ENCODE measurements at places on chromosomes 3 and 15. TPM values are rescaled to one million over a fixed set of nuclear protein-coding genes. Genes with fewer than 3 reads are reported as not detected.

DNA sequence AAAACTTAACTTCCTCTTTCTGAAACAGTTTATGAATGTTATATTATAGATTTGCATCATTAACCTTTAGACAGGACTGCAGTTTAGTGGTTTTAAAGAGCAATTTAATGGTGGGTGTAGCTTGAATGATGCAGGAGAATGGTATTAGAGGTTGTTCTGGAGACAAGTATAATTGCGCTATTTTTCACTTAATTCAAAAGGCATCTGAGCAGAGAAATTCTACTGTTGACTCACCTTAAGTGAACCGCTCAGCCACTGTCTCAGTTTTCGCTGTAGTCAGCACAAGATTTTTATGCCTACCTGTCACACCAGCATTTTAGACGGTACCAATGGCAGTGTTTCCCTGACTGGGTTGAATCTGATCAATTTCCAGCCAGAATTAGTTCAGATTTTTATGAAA, 348.8 kb upstream of the DCBLD2 start:
- DNase-seq = no peak

DNA sequence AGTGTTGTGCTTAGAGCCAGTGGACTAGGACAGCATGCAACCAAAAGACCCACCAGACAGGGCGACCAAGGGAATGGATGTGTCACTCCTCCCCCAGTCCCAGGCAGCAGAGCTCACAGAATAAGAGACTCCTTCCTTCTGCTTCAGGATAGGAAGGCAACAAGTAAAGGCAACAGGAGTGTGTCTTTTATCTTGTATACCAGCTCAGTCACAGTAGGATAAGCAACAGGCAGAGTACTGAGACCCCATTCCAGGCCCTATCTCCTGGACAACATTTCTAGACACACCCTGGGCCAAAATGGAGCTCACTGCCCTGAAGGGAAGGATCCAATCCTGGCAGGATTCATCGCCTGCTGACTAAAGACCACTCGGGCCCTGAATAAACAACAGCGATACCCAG, 25.0 kb downstream of the PDCD10 start:
- no peak for DNase-seq

DNA sequence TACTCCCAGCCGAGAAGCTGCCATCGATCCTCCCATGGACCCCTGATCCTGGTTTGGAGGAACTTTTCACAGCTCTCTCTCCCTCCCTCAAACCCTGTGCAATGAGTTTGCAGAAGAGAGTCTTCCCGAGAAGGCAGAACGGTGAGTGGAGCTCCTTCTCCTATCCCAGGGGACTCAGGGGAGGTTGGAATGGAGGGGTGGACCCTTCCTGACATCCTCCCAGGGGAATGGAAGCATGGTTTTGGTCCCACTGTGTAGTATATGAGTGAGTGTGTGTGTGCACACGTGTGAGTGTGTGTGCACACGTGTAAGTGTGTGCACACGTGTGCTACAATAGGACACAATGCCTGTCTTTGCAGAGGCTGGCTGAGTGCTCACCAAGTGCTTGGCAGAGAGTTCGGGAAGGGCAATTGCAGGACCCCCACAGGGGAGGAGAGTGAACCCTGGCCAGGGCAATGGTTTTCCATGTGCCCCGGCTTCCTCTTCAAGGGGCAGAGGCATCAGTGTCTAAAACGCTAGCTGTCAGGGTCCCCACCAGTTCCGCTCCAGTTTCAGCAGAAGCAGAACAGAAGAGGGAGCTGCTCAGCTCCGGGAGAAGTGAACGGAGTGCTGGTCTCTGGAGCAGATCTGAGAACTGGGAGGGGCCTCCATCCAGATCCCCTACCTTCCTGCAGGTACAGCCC, 13.8 kb upstream of the IL16 start:
- DNase-seq = no peak

- DNase-seq = no peak
These were observed 11.4 kb downstream of the ACTC1 start for GRCh38 chr15:34783991-34784390.

Gene GOLGA8S
- total RNA-seq = not detected

DNA sequence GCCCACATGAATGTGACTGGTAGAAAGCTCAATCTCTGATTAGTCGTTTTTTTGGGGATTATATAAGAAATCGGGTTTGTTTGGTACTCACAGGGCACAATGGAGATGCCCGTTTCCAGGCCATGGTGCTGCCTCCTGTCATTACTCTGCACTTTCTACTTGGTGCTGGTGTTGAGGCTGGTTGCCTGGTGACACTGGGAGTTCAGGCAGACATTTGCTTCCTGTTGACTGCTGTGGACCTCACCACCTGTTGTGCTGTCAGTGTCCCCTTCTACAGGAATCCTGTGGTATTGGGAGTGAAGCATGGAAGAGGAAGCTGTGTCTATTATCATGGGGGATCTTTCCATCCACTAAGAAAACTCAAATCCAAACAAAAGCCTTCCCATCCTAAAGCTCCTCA, 227.2 kb upstream of the TBL1XR1 start:
- DNase-seq = no peak

DNA sequence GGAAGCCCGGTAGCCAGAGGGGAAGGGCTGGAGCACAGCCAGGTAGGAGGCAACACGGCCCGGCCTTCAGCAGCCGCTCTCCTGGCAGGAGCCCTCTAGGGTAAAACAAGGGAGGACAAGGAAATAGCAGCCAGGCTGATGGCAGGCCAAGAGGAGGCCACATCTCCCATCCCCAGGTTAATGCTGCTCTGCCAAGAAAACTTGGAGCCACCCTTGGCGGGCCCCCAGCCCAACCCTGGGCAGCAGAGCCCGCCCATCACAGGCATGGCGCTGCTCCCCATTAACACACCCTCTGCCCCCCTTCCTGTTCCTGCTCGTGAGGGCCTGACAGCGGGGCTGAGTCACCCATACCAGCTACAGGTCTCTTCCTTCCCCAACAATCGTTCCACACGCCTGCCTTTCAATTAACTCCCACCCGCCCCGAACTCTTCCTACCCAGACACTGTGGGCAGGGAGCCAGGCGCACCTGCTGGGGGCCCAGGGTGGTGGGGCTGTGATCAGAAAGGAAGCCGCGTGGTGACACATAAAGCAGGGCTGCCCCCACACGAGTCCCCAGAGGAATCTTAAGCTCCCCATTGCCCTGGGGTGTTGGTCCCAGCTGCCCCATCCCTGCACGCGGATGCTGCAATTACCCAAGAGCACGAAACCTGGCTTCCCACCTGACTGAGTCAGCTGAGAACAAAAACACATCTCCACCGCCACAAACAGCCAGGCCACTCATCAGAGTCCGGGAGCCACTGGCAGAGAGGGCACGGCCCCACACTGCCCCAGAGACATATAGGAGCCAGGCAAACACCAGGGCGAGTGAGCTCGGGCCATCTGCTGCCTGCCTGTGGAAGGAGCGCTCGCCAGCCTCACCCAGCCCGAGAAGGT, at the start of gene C15orf62:
C15orf62 (plus strand) TSS at position 707 of the 873 bp plus-strand sequence. CDS start 516 bp downstream, outside the sequence.
- DNase-seq = peak; percentile 80

DNA sequence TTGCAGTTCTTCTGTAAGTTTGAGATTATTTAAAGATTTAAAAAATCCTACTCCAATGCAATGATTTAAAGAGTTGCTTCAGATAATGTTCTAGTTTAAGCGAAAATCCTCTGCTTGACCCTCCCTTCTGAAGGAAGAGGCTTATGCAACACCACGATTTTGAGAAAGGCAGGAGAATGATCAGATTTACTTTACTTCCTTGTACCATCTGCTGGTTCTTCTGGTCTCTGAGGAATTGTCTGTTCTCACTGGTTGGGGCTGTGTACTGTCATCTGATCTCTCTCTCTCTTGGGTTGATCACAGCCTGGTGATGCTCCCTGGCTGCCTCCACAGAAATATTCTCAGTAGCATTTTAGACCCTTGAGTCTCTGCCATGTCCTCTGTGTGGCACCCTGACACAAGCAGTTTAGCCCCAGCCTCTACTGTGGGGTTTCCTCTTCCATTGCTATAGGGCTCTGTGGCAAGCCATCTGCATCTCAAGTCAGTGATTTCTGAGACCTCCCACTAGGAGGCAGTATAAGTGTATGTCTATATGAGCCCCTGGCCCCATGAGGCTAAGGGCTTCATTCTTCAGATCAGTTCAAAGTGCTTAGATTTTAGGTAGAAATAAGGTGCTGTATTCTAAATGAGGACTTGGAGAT, 50.8 kb upstream of the PLAAT1 start:
- peak; percentile 62 for DNase-seq

DNA sequence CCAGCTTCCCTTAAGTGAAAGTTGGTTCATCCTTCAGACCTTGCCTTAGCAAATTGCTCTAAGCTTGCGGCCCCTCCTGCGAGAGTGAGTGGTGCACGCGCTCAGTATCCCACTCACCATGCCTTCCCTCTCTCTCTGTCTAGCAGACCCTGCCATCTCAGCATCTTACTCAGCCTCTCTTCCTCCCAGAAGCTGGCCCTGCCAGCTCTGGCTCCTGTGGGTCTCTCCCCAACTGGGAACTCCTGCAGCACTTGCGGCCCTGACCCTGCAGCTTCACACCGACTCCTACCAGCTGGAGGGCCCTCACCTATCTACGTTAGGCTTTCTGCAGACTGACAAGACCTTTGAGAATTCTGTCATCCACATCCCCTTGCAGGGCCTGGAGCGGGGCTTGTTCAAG, 286.1 kb upstream of the TLE3 start:
- DNase-seq = no peak

Gene DNAH12
- total RNA-seq = not detected

Gene SEMA3F
- 3.9 TPM for total RNA-seq

DNA sequence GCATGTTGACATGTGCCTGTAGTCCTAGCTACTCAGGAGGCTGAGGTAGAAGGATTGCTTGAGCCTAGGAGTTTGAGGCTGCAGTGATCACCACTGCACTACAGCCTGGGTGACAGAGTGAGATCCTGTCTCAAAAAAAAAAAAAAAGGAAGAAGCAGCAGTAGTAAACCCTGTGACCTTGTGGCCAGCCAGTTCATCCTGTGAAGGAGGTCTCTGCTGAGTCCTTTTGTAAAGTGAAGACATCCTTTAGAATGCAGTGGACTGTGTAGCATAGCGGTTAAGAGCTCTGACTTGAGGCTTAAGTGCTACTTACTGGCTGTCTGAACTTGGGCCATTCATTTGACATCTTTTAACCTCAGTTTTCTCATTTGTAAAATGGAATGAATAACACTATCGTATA, 8.3 kb downstream of the EXOSC7 start:
- DNase-seq = no peak

Gene FRMD4B
- 0.33 TPM for total RNA-seq

- DNase-seq = no peak
These were observed 109.9 kb downstream of the RPLP1 start for GRCh38 chr15:69562564-69562963.

- DNase-seq = no peak
These were observed 11.6 kb downstream of the TRPC1 start for GRCh38 chr3:142735462-142735861.

DNA sequence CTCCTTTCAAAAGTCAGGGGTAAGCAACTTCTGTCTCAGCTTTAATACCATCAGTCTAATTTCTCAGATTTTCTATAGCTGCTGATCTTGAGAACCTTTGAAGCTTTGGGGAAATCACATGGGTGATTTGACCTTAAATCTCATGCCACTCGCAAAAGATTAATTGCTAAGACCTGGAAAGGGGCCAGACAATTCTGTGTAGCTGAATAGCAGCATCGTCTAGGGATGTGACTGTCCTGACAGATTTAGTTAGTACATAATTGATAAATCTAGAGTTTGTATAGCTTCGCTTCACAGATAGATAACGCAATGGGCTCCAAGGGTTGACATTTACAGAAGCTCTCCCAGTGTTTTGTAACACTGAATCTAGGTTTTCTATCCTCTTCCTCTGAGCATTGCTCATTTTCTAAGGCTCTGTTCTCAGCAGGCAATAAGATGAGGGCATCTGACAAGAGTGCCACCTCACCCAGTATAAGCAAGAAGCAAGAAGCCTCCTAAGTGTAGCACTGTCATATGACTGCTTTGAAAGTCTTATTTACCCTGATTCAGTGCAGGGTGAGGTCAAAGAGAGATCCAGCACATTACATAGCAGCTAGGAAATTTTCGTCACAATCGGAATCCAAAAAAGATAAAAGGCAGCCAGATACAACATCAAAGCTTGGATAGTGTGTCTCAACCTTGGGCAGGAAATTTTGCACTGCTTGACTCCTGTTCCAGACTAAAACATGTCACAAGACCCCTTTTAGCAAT, 47.7 kb upstream of the DUT start:
- DNase-seq = peak; percentile 42

Gene CCR3
- not detected for total RNA-seq

- peak; percentile 35 for DNase-seq
These were observed 392.6 kb downstream of the ZPLD1 start for GRCh38 chr3:102827386-102827785.

DNA sequence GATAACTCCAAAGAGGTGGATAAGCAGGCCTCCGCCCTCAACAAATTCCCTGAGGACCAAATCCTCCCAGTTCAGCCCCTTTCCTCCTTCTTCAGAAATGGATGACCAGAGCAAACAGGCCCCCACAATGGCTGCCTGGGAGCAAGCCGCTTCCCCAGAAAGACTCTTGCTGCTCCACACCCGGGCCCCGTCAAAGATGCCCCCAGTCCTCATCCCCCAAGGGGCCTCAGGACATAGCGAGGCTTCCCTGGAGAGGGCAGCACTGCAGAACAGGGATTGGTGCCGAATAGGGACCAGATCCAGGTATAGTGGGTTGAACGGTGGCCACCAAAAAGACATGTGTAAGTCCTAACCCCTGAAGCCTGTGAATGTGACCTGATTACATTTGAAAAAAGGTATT, 502.3 kb downstream of the SHQ1 start:
- DNase-seq = no peak

DNA sequence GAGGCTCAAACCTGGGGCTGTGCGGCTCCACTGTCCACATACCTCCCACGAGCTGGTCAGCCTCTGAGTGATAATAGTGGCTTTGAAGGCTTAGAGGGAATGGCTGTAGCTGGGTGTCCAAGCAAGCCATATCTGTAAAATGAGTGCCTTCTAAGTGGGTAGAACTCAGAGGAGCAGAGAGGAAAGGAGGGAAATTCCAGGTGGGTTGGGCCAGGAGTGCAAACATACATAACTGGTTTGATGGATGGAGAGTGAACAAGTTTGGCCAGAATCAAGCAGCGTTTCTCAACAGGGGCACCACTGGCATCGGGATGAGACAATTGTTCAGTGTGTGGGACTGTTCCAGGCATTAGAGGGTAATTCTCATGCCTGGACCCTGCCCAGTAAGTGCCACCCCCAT, 91.1 kb downstream of the ASB7 start:
- DNase-seq = no peak

Measured in A673 (cell line).